Stimulated activated CD8-positive, alpha-beta memory T cell treated with anti-CD3 and anti-CD28 coated beads, Interleukin-7, amount 100 ng/mL, for 1 hour (primary cell): ENCODE measurements at places on chromosomes 2 and 18.

GRCh38 chr2:170224692-170225294, 46.8 kb downstream of the MYO3B start:
- DNase-seq, result no peak

DNA sequence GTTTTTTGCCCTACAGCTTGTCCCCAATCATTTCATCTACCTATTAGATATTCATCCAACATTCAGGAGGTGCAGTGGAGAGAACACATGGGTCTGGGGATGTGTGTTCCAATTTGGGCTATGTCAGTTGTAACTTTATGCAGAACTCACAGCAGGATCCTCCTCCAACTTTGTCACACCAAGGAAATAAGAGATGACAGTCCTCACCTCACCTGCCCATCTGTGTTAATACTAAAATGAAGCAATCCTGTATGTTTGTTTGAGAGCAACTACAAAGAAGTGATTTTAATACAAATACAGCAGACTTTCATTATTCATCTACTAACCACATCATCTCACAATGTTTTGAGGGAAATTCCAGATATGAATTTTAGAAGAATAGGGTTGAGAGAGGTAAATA, 126.7 kb downstream of the ARHGAP15 start:
- no peak for DNase-seq

DNA sequence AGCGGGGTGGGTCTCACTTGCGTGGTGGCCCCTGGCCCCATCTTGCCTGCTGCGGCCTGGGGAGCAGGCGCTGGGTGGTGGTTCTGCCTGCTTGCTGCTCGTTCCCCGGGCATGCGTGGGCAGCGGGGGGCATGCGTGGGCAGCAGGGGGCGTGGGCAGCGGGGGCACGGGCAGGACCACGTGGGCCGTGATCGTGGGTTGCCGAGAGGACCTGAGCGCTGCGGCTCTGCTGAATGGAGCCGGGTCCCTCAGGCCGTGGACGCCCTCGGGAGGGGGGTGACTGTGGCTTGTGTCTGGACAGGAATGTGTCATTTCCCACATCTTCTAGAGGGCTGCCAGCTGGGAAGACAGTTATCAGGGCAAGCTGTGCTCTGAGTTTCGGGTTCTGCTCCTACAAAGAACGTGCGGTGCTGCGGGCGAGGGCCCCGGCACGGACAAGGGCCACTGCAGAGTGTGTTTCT, 8.3 kb upstream of the GAL3ST2 start:
- no peak for DNase-seq

DNA sequence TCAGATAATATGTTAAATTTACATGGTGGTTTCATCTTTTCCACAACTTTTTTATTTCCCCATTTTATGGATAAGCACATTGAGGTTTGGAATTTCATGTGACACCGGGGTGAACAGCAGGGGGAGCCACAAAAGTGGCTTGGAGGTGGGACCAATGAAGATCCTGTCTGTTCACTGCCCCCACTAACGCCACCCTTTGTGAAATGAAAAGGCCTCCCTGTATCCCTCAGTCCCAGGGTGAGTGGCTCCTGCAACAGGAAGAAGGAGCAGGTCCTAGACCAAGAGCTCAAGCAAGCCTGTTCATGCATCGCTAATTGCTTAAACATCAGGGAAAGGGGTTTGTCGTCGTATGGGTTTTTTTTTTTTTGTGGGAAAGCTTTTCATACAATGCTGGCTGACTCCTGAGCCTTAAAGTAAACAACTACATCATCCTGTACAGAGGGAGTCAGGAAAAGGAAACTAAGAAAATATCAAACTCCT, 267.8 kb upstream of the EPAS1 start:
- DNase-seq, result no peak

DNA sequence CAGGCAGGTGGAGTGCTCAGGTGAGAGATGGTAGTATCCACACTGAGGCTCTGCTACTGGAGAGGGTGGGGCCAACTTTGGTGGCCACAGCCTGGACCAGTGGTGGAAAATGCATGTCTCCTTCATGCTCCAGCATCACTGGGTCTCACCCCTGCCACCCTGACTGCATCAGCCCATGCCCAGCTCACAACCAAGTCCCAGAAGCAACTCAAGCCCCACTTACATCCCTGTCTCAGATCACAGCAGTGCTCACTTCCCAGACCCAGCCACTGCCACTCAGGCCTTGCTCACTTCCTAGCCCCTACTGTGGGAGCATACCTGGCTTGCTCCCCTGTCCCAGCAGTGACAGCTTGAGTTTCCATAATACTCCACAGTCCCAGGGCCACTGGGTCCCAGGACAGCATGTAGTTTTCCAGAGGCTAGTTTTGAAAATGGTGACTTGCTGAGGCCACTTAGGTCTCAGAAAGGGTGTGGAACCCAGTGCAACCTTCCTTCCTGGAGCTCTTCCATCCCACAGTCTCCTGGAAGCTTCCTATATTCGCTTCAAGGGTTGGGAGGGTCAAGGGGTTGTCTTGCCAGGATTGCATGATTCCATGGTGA, 58.8 kb downstream of the GPC1 start:
- DNase-seq, result no peak

DNA sequence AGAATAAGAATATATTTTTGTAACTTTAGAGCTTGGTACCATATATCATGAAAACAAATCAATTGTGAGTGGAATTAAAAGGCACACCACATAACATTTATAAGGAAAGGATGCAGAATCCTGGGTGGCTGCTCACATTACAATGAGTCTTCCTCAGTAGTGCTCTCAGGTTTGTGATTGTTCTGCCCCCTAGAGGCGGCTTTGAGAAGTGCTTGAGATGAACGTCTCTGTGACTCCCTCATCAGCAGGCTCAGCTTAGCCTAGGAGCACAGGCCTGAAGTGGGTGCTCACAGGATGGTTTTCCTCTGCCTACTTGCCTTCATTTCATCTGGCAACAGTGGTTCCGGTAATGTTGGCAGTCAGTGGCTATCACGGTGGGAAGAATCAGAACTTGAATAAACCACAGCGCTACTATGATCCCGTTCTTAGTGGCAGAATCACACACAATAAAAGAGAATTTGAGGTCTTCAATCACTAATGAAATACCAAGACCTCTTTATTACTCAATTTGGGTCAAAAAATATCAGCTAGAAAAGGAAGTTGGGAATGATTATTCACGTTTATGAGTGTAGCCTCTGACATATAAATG, 38.1 kb upstream of the B4GALT6 start:
- DNase-seq, result peak; percentile 33

DNA sequence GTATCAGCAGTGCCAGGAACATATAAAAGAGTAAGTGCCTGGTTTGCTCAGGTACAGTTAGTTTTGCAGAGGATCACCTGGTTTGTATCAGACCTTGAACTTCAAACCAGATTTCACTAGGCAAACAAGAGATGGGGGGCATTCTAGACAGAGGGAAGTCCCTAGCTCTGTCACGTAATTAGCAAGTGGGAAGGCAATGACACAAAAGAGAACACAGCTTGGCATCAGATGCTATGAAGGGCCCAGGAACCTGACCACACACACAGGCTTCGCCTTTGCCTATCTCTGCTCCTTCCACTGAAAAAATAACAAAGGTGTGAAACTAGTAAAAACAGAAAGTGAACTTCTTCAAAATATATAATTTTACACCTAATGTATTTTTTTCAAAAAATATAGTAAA, 62.6 kb downstream of the CERKL start:
- no peak for DNase-seq

DNA sequence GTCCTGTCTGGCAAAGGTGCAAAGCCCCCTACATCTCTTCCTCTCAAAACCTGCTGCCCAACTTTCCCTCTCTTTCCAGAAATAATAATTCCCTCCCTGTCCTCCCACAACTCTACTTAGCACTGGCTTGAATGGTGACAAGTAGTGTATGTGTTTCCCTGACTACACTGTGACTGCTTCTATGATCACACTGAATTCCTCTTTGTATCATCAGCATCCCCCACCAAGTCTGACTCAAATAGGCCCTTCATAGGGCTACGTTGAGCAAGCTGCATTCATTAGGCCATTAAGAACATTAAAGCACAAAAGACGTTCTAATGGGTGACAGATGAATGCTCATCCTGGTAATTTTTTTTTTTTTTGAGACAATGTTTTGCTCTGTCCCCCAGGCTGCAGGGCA, 13.7 kb upstream of the ST3GAL5 start:
- DNase-seq, result no peak

DNA sequence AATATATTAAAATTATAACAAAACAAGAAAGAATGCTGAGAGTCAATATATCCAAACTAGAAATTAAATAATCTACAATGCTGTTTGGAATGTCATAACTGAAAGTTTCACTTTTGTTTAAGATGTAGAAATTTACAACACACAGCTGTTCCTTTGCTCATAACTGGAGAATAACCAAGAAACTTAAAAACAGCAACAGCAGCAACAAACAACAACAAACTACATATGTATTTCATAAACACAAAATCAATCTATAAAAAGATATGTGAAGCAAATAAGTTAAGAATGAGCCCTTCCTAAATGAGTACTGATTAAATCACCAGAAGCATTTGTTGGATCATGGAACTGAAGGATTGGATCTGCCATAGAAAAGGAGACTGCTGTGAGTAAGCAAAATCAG, 456.5 kb upstream of the ZNF804A start:
- DNase-seq, result no peak

DNA sequence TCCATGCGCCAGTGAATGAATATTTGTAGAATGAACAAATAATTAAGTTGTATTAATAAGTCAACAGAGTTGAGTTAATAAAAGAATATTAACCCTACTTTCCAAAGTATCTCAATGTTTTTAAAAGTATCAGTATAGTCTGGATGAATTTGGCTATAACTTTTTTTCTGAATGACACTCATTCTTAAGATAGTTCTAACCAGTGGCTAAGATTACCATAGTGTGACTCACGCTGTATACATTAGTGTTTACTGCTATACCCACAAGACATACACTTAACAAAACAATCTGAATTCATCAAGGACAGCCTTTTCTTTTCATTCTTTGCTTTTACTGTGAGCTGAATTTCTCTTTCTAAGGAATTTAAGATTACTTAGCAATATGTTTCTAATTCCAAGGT, 77.0 kb upstream of the PDE1A start:
- no peak for DNase-seq

- peak; percentile 33 for DNase-seq
Measured at GRCh38 chr2:205947621-205948495, 138.1 kb downstream of the INO80D start.

DNA sequence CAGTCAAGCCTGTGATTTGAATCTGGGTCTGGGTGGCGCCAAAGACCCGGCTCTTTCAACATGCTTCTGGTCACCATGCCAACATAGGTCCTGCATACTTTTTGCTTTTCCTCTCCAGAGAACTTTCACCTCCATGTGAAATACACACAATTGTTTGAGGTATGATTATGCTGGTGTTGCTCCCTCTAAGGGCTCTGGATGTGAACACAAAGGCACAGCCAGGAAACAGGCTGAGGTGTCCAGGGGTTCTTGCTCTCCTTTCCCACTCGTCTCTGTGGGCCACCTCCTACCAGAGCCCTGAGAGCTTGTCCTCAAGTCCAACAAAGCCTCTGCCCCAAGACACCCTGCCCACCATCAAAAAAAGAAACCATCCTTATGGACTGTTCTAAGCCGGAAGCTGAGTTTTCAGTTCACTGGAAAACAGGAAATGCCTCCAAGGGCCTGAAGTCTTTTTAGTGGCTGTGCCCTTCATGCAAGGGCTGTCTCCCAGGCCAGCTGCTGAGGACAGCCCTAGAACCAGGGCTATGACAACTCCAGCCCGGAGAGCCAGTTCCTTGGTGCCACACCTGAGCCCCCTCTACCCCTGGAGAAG, 100.2 kb upstream of the EPAS1 start:
- no peak for DNase-seq

GRCh38 chr2:160126315-160126714, 63.9 kb upstream of the PLA2R1 start:
- no peak for DNase-seq

GRCh38 chr2:12819103-12819475, 102.4 kb downstream of the TRIB2 start:
- DNase-seq, result no peak

DNA sequence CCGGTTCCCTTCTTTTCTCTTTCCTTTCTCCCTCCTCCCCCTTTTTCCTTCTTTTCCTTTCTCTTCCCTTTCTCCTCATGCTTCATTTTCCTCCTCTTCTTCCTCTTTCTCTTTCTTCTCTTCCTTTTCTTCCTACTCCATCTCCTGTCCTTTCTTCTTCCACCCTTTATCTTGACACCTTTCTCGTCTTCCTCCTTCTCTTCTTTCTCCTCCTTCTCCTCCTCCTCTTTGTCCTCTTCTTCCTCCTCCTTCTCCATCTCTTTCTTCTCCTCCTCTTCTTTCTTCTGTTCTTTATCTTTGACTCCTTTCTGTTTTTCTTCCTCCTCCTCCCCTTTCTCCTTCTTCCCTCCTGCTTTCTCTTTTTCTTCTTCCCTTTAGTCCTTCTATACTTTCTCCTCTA, 53.2 kb downstream of the CELF4 start:
- no peak for DNase-seq

DNA sequence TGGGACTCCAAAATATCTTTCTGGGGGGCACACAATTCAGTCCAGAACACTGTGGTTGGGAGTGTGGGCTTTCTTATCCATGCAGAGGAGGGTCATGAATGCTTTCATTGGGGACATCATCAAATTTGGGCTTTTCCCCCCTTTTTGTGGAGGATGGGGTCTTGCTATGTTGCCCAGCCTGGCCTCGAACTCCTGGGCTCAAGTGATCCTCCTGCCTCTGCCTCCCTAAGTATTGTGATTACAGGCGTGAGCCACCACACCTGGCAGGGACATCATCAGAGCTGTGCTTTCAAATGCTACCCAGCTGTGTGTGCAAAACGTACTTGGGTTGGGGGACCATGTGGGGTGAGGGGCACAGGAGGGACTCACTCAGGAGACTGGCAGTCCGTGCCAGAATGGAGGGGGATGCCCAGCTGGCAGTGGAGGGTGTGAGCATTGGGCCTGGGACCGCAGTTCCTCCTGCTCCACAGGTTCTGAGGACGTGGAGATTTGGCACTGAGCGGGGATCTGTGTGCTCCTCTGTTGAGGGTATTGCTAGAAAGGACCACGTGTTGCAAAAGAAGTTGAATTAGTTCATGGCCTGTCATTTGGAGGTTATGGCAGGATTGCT, 24.4 kb downstream of the EMILIN2 start:
- DNase-seq, result no peak

DNA sequence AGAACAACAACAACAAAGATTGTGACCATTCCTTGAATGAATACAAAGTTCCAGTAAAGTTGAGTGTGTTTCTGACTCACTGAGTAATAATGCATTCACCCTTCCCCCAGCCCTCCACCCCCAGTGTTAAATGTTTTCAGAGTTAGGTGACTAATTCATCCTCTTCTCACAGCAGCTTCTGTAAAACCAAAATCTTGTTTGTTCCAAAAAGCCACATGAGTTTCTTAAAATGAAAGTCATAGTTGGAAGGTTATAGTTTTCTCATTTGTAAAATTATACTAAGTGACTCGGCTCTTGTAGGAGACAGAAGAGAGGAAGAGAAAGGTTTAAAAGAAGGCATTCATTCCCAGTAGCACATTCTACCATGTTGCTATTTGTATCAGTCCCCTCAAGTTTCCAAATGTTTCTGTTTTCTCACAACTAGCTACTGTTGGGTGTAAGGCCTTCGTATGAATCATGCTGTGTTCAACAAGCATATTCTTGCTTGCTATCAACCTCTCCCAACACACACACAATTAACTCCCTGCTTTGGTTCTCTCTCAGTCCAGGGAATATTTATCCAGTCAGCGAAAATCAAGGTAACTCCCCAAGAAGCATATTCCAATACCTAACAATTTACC, 75.3 kb downstream of the MBD2 start:
- peak; percentile 5 for DNase-seq
